Neural crest cell (in vitro differentiated cells): ENCODE measurements at places on chromosomes 16 and 17.
A peak's percentile ranks its signal among the peaks of the same experiment; 100 is the strongest.

DNA sequence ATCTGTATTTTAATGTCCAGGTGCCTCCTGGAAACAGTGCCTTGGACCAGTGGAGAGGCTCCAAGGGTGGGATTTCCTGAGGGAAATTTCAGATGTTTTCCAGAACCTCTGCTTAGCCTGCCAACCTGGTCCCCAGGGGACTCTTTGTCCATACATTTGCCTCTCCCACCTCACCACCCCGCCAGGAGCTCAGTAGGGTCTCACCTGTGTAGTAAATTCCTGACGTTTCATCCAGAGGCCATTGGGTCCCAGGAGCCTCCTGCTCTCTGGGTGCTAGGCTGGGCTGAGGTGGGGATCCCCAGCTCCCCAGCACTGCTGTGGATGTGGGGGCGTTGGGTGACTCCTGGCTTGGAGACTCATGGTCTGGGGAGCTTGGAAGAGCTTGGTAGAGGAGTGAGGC lies 2.7 kb downstream of the NLRP1 start:
- no peak for DNase-seq

DNA sequence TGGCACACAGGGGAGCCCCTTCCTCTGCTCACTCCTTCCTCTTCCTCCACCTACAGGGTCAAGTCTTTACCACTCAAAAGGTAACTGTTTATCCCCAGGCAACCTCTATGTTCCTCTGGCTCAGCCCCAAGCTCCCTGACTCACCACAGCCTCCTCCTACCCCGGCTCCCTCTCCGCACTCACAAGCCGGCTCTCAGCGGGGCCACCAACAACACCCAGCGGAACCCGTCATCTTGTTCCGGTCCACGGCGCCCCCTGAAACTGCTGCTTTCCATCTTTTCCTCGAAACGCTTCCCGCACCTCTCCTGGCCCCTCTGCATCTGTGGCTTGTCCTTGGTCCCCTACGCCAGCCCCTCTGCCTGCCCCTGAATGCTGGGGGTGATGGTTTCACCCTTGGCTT lies 58.4 kb downstream of the NXN start:
- DNase-seq = no peak

DNA sequence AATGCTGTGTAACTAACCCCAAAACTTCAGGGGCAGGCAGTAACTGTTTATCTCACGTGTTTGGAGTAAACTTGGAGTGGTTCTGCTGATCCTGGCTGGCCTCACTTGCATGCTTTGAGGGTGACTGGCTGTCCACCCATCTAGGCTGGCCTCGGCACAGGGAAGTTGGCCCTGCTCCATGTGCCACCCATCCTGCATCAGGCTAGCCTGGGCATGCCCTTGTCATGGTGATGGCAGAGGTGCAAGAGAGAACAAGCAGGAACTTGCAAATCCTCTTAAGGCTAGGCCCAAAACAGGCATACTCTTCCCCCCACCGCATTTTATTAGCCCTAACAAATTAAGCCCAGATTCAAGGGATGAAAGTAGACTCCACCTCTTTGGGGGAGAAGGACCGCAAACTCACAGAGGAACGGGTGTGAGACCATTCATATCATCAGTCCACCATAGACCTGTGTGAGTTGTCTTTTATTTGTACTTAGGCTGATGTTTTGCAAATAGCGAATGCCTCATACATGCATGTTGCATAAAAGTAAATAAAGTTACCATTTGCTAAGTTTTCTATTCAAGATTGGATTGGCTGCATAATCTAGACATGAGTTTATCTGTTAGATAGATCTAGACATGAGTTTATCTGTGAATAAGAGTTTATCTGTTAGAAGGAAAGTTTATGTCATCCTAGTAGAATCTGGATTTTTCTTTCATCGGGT lies 221.0 kb downstream of the CCDC182 start:
- no peak for DNase-seq

GRCh38 chr16:28497861-28498599 lies 3.6 kb downstream of the APOBR start:
- no peak for DNase-seq

DNA sequence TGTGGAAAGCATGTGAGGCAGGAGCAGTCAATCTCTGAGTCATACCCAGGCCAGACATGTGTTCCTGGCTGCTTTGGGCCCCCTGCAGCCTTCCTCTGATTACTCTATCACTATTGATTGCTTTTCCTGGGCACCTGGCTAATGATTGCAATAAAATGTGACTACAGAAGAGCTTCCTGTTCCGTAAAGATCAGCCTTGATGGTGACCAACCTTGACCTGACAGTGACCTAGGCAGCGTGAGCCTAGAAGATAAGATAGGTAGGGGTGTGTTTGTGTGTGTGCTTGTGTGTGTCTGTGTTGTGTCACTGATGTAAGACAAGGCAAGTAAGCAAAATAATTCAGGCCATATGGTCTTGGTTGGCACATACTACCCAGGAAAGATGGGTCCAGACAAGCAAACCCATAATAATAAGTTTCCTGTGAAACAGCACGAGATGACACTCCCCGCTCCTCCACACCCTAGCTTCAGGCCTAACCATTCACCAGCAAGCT lies 367.7 kb upstream of the CDH11 start:
- DNase-seq = no peak

DNA sequence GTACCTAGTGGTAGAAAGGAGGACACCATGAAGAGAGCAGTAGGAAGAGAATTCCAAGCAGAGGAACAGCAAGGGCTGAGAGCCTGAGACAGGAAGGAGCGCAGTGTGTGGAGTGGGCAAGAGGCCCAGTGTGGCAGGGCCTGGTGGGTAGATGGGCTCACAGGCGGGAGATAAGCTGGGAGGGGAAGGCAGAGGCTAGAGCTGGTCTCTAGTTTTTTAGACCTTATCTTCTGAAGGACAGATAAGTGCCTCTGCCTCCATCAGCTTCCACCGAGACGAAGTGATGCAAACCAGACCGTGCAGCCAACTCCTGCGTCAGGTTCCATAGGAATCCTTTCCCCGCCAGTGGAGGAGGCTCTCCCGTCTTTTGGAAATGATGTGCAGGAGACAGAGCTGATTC lies 33.6 kb downstream of the CDH1 start:
- no peak for DNase-seq

DNA sequence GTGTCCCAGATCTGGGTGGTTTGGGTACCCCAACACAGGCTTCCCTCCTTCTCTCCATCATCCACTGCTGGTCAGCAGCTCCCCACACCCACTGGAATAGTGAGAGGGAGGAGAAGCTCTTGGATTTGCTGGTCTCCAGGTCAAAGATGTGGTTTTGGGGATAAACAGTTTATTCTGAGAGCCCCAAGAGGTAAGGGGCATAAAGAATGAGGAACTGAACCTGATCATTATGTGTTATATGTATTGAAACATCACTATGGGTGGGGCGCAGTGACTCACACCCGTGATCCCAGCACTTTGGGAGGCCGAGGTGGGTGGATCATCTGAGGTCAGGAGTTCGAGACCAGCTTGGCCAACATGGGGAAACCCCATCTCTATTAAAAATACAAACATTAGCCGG lies 3.9 kb downstream of the DPEP2 start:
- DNase-seq = no peak

DNA sequence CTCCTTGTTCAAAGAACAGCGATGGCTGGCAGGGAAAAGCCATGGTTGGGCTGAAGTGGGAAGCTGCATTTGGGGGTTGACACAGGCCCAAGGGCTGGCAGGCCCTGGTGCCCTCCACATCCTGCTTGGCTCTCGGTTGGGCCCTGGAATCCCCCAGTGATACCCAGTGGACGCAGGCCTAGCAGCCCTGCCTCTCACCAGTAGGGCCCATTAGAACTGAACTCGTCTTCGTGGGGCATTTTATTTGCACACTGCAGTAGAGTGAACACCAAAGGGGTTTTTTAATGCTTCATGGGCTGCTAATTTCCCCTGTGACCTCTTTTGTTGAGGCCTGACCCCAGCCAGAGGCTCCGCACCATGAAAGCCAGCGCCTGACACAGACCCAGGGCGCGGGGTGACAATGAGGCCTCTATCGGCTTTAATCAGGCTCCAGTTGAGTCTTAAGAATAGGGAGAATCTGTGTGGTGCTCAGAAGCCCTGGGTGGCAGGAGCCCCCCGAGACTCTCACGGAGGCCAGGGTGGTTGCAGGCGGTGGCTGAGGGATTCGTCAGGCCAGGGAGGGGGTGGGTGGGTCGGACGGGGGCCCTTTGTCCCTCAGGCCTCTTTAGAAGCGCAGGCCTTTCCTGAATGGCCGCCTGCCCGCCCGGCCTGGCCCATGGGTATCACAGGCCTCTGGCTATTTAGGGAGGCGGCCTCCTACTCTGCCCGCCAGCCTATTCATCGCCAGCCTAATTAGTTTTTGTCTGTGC lies 199.3 kb downstream of the NTN1 start:
- DNase-seq = peak; percentile 60

DNA sequence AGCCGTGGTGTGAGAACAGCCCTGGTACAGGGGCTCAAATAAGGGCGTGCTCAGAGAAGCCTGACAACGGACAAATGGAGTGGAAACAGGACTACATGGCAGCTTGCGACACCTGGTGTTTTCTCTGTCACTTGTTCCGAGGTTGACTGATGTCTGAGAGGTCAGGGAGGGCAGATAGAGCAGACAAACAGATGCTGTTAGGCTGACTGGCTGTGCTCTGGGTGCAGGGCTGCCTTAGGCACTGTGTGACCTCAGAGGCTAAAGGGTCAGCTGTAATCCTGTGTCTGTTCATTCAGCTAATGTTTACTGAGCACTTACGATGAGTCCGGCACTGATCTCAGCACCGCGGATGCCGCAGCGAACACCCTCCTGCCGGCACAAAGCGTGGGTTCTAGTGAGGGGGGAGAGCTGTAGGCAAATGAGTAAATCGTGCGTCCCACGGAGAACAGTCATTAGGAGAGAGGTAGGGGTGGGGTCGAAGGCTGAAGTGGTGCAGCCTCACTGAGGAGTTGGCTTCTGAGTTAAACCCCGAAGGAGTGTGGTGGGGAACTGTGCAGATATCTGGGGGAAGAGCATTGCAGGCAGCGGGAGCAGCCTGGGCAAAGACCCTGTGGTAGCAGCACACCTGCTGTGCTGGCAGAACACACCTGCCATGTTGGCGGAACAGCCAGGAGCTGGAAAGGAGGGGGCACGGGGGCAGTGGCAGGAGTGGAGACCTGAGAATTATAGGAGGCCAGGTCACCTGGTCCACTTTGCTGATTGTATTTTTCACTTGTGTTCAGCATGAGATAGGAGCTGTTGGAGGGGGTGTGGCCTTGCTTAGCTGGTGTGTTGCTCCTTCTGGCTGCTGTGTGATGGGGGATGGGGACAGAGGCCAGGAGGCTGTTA lies 35.0 kb downstream of the GPT2 start:
- peak; percentile 37 for DNase-seq

- DNase-seq = no peak
These were observed 333 bp downstream of the MAFG start for GRCh38 chr17:81927152-81927652.

GRCh38 chr17:60080545-60080944 lies 1.8 kb upstream of the HEATR6 start:
- DNase-seq = no peak

DNA sequence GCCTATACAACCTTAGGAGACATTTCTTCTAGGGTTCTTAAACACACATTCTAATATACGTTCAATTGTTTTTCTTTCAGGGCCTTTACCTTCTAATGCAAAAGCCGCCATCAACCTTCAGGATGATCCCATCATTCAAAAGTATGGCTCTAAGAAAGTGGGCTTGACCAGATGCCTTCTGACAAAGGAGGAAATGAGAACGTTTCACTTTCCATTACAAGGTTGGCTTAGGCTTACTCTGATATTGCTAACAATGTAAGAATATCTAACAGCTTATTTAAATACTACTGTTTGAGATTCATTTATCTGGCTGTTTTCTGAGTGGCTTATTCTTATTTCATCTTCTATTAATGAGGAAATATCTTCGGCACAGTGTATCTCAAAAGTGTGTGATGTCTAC lies 15.4 kb downstream of the REXO5 start:
- no peak for DNase-seq

GRCh38 chr17:80815151-80815681 lies 176.4 kb upstream of the CHMP6 start:
- no peak for DNase-seq

- DNase-seq = no peak
These were observed 12.6 kb downstream of the CDH15 start for GRCh38 chr16:89183975-89184676.

- DNase-seq = no peak
These were observed 7.6 kb downstream of the SGCA start for GRCh38 chr17:50173335-50173941.

DNA sequence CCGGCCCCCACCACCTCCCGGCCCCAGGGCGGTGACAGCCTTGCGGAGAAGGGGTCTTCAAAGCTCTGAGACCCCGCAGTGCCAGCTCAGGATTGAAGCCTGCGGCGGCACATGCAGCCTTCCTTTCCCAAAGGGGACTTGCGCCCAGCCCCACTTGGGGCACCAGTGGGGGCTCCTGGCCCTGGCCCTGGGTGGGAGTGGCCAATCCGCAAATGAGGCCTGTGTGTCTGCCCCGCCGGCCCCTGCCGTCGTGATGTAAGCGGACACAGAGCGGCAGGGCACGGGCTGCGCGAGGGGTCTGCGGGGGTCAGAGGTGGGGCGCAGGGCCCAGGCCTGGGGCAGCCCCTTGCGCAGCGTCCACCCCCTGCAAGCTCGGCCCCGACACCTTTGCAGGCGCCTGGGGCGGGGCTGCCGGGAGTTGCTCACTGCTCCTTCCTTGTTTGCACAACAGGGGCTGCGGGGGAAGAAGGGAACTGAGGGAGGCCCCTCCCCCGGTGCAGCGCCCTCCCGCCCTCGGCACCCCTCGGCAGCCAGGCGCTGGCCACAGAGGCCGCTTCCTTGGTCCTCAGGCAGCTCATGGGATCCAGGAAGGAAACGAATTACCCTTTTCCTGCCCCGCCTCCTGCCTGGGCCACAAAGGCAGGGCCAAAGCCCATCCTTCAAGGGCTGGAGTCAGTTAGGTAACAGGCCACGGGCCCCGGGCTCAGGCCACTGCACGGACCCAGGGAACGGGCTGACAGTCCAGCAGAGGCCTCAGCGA lies 2.9 kb downstream of the SLC16A3 start:
- peak; percentile 41 for DNase-seq

- no peak for DNase-seq
These were observed 36.0 kb downstream of the ARHGAP23 start for GRCh38 chr17:38464251-38464722.

GRCh38 chr16:54055864-54056263 lies 230.7 kb downstream of the IRX3 start:
- no peak for DNase-seq

GRCh38 chr16:71645450-71645849 lies 19.5 kb downstream of the MARVELD3 start:
- DNase-seq = no peak

GRCh38 chr17:79388556-79389295 lies 222.1 kb downstream of the RBFOX3 start:
- DNase-seq = peak; percentile 70

DNA sequence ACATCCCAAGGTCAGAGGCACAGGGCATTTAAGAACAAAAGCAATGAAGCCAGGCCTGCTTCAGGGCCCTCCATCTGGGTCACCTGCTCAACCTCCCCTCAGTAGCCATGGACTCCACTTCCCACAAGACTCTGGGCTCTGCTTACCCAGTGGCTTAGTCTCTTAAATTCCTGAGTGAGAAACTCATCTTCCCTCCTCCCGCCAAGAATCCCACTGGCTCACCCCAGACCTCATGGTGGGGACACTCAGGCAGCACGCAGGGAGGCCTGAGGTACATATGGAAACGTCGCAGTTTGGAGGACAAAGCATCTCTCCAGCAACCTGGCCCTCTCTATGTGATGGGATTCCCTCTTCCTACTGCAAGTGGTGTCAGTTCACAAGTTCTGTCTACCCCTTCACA lies 326.7 kb upstream of the CDH5 start:
- no peak for DNase-seq

- DNase-seq = no peak
These were observed 4.3 kb downstream of the GDE1 start for GRCh38 chr16:19517424-19518089.
